ENCODE measurements at places on chromosomes 7 and 10. TPM values are rescaled to one million over a fixed set of nuclear protein-coding genes. Genes with fewer than 3 reads are reported as not detected.

RASA4B gene
- total RNA-seq: 6.1 TPM

LRRC4 gene
- total RNA-seq: not detected

DNA sequence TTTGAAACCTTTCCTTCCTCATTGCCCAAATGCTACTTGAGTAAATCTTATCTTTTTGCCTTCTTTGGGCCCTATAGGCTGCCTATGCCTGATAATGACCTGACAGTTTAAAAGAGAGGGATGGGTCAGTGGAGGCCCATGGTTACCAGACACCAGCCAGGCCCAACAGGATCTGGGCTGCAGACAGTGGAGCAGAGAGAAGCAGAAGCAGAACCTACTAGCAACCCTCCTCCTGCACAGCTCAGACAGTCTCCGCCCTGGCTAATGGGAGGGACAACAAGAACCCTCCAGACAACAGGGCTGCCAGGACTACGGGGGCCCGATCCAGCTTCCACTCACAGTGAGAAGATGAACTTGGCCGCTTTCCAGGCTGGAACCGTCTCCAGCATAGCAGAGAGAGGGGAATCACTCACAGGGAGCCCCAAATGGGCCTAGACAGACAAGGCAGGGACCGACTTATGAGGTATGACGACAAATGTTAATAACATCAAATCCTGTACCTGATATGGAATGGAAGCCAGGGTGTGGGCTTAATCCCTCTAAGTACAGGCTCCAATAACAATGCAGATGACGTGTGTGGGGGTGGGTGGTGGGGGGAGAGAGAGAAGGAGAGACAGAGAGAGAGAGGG is 31.7 kb upstream of the DGKI start:
- peak; percentile 75 for ATAC-seq

DNA sequence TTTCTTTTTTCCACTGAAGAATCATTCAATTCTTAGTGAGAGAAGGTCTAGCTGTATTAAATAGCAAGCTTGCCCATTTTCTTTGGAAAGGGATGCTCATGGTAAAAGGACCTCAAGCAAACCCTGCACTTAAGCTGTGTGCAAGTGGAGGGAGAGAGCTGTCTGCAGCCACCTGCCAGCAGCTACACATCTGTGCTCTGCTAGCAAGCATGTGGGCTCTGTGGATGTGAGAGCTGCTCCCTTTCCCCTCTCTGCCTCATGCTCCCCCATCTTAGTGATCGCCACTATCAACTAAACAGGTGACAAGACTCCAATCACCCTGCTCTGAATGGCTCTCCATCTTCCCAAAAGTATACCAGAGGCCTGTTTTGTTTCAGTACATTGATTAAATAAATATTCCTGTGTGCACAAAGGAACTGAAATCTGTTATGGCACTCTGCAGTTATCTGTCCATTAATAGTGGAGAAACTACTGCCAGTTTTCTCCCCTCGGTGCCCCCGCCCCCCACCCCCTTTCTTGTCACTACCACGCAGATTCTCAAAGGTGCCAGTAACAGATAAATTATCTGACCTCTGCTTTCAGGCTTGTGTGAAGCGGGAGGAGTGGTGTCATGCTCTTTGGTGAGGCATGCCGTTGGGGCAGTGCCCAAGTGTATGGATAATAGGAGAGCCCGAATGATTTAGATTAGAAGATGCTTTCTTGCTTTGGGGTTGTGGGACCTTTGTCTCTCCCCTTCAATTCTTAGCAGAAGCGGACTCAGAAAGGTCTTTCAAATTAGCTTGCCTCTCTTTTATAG is 26.4 kb downstream of the AUTS2 start:
- ATAC-seq: no peak

DNA sequence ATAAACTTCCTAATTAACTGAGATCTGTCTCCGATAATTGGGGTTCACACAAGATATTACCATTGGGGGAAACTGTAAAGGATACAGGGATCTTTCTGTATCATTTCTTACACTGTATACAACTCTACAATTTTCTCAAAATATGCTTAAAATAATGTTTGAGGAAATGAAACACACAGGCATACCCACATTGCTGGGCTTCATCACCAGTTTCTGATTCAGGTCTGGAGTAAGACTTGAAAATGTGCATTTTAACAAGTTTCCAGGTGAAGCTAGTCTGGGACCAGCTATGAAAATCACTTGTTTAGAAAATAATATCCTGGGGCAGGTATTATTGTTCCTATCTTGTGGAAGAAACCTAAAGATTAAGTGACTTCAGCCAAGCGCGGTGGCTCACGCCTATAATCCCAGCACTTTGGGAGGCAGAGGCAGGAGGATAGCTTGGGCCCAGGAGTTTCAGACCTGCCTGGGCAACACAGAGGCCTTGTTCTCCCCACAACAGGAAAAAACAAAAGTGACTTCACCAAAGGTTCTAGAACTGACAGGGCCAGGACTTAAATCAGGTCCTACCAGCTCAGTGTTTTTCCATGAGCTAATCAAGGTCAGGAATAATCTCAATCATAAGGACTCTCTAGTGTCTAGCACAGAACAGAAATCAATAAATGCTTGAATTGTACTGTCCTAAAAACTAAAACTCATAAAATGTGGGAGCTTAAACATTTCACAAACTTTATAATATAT is 12.6 kb downstream of the TOMM7 start:
- ATAC-seq: no peak

DNA sequence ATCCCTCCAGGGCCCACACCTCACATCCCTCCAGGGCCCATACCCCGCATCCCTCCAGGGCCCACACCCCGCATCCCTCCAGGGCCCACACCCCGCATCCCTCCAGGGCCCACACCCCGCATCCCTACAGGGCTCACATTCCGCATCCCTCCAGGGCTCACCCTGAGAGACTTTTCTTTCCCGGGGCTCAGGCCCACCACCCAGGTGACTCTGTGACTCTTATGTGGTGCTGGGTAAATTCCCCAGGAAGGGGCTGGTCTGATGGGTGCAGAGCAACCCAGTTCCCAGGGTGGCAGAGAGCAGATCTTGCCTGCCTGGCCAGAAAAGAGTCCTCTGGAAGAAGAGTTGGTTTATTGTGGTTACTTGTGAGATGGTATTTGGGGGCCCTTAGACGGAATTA is 290.7 kb downstream of the TCERG1L start:
- no peak for ATAC-seq

- no peak for ATAC-seq
These were observed 151.1 kb upstream of the PPP2R2D start for GRCh38 chr10:131749767-131750142.

GRCh38 chr7:91149341-91150246 is 114.6 kb upstream of the FZD1 start:
- ATAC-seq: no peak

DNA sequence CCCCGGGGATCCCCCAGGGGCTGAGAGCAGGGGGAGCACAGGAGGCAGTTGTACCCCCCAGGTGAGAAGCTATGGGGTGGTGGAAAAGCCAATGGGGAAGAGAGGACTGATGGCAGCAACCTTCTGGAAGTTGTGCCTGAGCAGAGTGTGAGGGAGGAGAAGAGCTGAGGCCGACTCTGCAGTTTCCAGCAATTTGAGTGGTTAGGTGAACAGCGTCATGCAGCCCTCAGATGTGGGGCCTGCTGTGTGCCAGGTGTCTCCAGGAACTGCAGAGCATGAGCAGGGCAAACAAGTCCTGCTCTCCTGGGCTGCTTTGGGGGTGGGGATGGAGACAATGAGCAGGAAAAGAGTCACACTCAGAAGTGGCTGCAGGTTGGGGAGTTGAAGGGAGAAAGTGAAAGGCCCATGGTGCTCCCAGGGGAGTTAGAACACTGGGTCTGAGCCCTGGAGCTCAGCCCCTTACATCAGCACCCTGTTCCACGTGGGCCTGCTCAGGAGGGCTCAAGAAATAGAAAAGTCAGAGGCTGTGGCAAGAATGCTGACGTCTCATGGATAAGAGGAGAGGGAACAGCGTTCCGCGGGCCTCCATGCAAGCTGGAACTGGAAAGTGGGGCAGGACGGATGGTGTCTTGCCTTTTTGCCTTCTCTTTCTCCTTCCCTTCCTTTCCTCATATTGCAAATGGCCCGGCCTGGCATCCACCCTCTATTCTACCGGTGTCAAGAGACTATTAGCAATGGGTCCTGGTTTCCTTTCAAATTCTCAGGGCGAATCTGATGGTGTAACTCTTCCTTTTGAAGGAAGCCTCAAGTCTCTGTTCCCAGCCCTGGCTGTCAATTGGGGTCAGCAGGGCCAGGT is 4.0 kb upstream of the AFAP1L2 start:
- ATAC-seq: no peak

DNA sequence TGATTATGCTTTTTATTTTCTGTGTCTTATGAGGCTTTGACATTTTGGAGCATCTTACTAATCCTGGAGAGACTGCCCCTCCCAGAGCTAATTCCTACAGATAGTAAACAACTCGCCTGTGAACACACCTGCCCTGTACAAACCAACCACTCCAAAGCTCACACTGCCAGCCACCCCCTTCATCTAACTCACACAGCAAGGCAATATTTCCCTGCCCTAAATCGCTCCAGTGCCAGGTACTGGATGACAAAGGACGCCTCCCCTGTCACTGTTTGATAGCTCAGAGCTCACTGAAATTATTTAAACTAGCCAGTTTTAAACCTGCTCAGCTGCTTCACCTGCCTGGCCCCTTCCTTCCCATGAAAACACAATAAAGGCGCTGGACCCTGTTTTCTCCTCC is 535.1 kb upstream of the CELF2 start:
- no peak for ATAC-seq

DHTKD1 gene
- total RNA-seq: 14.8 TPM

OR2A5 gene
- not detected for total RNA-seq

- ATAC-seq: no peak
These were observed 419.4 kb upstream of the CELF2 start for GRCh38 chr10:10598297-10598696.

GRCh38 chr7:618539-619367 is 99.1 kb upstream of the PDGFA start:
- ATAC-seq: no peak

OR6V1 gene
- total RNA-seq: not detected

WASHC2C gene
- 30.3 TPM for total RNA-seq

DNA sequence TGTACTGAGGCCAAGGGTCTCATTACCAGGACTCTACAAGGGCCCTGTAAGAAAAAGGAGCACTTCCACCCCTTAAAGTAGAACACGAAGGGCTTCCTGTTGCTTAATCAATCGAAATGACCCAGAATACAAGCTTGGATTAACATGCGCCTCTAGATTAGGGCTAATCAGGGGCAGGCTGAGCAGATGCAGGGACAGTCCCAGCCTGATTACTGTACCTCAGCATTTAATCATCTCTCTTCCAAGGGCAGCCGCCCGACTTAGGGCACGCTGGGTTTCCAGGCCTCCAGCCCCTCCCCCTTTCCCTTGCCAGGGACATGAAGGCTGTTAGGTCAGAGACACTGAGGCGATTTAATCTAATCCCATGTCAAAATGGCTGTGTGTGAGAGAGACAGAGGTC is 138.6 kb downstream of the NRF1 start:
- no peak for ATAC-seq

DNA sequence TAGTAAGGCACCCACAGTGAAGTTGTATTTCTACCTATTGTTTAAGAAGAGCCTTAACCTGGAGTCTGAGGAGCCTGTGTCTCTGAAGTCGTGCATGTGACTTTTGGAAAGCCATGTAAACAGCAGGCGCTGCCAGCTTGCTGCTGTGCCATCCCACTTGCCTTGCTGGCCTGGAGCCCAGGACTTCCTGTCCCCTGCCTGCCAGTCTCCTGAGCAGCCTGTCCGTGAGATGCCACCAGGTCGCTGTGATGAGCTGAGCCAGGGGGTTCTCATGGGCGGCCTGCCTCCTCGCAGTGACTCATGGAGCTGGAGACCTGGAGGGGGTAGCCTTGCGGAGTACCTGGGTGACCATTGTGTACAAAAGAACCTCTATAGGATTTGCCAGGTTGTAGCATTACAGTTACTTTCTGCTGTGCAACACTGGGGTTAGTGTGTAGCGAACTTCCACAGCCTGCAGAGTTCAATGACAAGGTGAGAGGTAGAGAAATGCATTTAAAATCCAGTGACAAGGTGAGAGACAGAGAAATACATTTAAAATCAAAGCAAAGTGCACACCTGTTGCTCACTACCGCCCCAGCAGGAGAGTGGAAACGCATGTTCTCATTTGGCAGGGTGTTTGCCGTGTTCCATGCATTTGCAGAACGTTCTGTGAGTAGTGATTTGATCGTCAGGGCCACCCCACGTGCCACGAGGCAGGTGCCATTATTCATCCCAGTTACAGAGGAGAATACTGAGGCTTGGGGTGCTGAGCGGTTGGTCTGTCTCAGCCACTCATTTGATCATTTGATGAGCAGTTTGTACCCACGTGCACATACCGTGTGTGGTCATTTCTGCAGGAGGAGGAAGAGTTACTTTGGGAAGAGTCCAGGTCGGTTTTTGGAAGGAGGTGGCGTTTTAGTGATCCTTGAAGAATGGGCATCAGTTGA is 36.6 kb upstream of the BHLHA15 start:
- ATAC-seq: no peak

DNA sequence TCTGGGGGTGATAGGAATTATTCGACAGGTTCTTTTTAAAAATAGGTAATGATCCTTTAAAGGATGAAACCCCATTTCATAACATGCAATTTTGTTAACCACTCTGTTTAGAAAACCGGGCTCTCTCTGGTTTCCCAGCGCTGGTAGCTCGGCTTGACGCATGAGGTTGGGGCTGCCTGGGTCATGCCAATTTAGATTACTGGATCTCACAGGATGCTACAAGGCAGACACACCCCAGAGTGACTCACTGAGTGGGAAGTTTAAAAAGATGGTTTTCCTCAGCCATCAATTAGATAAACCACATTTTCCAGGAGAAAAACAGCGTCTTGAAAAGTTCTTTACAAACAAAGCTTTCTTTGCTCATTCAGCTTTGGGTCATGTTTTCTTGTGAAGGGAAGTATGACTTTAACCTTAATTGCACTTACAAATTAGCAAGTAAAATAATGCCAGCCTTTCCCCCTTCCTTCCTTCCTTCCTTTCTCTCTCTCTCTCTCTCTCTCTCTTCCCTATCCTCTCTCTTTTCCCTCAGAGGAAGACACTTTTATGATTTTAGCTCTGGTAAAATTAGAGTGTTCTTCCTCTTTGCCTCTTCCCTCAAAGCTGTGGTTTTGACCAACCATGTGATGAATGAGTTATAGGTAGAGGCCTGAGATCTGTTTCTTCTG is 99.8 kb downstream of the EPDR1 start:
- no peak for ATAC-seq

NUTM2E gene
- total RNA-seq: not detected

DNA sequence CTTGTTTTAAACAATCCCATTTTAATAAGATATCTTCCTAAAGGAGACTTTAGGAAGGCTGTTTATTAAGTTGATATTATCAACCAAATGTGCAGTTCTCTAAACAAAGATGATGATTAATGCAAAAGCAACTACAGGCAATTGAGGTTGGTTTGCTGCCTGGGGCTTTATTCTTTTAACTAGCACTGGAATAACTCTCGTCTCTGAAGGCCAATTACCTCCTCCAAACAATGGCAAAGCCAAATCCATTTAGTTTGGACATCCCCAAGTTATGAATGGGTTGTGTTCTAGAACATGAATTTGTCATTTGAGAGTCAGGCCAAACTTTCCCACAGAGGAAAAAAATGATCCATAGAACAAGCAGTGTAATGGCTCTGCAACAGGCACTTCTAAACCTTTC is 114.1 kb downstream of the SLC16A9 start:
- no peak for ATAC-seq

- no peak for ATAC-seq
These were observed 23.2 kb downstream of the UBN2 start for GRCh38 chr7:139254281-139254680.

PLEKHS1 gene
- total RNA-seq: not detected

NUPR2 gene
- not detected for total RNA-seq

CYP3A7 gene
- total RNA-seq: not detected
